Activated T-helper 9 cell treated with anti-CD3 and anti-CD28 coated beads, Interleukin-2, amount 50 U/mL, for 16 hours (primary cell): ENCODE measurements at places on chromosomes 5 and 9.

GRCh38 chr9:95791286-95791685 is 84.2 kb upstream of the ERCC6L2 start:
- no peak for DNase-seq

DNA sequence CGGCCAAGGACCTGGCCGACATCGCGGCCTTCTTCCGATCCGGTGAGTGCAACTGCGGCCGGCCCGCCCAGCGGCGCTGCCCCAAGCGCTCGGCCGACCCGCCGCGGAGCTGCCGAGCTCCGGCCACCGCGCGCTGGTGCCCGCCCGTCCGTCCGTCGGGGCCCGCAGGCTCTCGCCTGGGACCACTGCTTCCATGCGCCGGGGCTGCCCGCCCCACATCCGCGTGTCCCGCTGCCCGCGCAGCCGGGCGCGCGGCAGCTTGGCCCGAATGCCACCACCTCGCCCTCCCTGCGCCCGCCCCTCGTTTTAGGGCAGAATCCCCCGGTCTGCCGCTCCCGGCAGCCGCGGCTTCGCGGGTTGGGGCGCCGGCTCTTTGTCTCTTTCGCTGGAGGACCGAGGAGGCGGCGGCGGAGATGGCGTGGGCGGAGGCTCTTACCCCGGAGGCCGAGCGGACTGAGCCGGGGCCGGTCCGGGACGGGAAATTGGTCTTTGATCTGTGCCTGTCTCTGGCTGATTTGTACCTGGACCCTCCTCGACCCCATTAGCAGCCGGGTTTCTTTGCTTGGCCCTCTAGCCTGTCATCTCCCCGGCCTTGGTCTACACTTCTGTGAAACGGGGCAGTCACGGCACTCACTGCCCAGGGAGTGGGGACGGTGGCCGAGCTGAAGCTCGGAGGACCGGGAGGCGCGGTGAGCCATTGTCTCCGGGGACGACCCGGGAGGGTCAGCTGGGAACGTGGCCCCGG is 871 bp downstream of the TRIO start:
- peak; percentile 5 for DNase-seq

- DNase-seq = no peak
These were observed 16.4 kb downstream of the TRIP13 start for GRCh38 chr5:909086-909485.

DNA sequence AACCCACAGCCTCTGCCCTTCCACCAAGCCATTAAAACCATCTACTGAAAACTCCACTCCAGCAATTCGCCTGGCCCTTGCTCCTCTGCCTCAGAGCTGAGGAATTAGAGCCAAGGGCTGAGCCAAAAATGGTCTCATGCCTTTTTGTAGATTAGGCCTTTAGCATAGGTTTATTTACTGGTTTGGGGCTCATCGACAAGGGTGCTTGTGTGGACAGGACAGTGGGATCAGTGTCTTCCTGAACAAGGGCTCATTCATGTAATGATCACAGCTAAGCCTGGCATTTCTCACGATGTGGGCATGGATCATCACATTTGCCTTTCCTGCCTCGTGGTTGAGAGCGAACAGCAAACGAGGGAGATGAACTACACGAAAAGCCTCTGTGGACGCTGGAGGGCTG is 59.2 kb upstream of the PHF24 start:
- DNase-seq = no peak

- DNase-seq = no peak
These were observed 53.6 kb upstream of the FST start for GRCh38 chr5:53426878-53427277.

- no peak for DNase-seq
These were observed 170.8 kb downstream of the SGCD start for GRCh38 chr5:156497804-156498208.

DNA sequence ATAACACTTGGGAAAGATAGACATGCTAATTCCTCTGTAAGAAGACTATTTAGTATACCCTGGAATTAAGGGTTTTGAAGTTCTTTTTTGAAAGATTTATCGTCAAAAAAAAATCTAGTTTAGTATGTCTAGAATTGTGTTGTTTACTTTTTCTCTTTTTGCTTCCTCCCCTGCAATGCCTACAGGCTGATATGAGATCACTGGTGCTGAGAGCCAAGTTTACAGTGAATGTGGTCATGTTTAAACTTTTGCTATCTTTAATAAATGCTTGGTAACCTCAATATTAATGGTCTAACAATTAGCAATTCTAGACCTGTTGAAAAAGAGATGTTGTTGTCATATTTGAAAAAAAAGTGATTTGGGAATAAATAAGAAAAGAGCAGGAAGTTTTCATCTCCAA is 86.1 kb downstream of the CWC27 start:
- DNase-seq = no peak

DNA sequence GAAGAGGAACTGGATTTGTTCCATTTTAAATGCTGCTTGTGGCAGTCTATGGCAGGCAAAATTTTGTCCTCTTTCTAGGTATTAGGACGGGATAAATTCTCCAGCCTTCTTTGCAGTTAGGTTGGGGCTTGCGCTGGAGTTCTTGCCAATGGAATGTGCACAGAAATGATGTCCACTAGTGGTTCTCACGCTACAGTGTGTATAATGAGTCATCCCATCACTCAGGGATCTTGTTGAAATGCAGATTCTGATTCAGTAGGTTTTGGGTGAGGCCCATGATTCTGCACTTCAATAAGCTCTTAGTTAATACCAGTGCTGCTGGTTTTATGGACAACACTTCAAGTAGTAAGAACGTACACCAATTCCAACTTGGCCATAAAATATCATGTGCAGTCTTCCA is 317.6 kb upstream of the KLF4 start:
- no peak for DNase-seq

DNA sequence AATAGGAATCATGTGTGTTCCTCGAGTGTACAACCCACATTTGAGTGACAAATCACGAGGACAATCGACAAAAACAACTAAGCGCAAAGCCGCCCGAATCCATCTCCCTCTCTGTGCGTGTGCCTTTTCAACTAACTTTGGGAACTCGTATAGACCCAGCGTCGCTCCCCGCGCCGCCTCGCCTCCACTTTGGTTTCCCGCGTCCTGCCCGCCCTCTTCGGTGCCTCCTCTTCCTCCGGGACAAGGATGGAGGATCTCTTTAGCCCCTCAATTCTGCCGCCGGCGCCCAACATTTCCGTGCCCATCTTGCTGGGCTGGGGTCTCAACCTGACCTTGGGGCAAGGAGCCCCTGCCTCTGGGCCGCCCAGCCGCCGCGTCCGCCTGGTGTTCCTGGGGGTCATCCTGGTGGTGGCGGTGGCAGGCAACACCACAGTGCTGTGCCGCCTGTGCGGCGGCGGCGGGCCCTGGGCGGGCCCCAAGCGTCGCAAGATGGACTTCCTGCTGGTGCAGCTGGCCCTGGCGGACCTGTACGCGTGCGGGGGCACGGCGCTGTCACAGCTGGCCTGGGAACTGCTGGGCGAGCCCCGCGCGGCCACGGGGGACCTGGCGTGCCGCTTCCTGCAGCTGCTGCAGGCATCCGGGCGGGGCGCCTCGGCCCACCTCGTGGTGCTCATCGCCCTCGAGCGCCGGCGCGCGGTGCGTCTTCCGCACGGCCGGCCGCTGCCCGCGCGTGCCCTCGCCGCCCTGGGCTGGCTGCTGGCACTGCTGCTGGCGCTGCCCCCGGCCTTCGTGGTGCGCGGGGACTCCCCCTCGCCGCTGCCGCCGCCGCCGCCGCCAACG is at the start of gene GPR150:
TSS of gene GPR150 (plus strand) at position 58 of the 840 bp plus-strand sequence. CDS start at position 247, 189 bp downstream.
- peak; percentile 60 for DNase-seq

- no peak for DNase-seq
These were observed 125.7 kb downstream of the NIPBL start for GRCh38 chr5:37002176-37002751.

DNA sequence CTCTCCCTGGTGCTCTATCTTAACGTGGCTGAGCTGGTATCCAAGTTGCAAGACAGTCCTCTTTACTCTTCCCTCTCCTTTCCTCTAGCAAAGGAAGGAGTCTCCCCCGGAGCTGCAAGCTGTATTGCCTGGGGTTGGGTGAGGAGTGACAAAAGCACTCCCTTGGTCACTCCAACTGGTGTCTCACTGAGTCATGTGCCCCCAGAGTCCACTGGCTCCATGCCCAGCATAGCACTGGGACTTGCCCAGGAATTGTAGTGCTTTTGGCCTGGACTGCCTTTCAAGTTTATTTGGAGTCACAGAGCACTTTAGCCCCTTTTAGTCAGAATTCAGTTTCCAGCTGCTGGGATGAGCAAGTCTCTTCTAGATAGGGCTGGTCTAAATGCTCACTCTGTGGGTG is 82.6 kb upstream of the FST start:
- DNase-seq = no peak

DNA sequence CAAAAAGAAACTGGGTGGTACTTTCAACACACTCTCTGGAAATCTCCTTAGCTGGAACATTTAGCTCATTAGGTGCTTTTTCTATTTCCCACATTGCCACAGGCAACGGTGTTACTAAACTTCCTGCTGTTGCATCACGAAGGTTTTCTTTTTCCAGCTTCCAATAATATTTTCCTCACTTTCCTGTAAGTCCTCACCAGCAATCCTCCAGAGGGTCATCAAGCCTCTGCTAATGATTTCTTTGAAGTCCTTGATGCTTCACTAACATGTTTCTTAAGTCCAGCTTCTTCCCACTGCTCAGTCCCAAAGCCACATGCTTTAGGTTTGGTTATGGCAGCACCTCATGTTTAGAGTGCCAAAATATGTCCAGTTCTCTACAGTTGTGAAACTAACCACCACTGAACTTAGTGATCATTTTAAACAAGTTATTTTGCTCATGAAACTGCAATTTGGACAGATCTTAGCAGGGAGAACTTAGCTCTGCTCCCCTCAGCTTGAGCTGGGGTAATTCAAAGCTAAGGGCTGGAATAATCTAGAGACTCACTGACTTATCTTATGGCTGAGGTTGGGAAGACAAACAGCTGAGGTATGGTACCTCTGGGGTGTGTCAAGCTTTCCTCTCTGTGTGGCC is 39.9 kb upstream of the RETREG1 start:
- no peak for DNase-seq

DNA sequence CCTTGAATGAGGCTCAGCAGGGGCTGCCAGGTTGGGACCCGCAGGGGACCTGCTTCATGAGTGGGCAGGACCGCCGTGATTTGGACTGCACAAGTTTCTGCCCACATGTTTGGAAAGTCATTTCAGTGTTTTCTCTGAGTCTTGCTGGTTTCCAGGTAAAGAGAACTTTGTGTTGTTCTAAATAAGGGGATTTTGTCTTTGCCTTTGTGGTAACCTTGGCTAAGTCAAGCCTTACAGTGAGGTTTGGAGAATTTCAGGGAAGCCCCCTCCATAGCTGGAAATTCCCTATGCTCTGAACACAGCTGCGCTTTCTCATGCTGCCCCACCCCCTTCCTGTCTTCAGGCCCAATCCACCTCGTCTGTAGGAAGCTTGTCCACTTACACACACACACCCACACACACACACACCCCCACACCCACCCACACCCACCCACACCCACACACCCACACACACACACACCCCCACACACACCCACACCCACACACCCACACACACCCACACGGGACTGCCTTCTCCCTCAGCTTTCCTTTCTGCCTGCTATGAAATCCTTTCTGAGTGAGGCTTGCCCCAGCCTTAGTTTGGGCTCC is 270.1 kb downstream of the HSPA4 start:
- DNase-seq = no peak

- no peak for DNase-seq
These were observed 290.8 kb downstream of the TRPM3 start for GRCh38 chr9:70830618-70831017.

DNA sequence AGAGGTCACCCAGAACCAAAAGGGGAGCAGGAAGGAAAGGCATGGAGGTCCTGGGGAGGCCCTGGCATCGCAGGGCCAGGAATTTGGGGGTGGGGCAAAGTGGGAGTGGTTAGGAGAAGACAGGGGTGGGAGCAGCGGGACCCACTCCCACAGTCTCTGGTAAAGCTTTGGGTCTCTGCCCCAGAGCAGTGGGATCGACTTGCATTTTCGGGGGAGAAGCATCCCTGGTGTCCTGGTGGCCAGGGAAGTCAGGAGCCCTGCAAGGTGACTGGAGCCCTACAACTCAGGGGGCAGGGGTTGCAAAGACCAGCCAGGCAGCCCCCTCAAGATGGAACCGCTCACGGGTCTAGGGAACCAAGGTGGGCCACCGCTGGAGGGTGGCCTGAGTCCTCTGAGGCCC is 22.4 kb upstream of the GTF3C5 start:
- DNase-seq = no peak

GRCh38 chr9:21966140-21966851 is 27.9 kb downstream of the CDKN2A start:
- DNase-seq = no peak

DNA sequence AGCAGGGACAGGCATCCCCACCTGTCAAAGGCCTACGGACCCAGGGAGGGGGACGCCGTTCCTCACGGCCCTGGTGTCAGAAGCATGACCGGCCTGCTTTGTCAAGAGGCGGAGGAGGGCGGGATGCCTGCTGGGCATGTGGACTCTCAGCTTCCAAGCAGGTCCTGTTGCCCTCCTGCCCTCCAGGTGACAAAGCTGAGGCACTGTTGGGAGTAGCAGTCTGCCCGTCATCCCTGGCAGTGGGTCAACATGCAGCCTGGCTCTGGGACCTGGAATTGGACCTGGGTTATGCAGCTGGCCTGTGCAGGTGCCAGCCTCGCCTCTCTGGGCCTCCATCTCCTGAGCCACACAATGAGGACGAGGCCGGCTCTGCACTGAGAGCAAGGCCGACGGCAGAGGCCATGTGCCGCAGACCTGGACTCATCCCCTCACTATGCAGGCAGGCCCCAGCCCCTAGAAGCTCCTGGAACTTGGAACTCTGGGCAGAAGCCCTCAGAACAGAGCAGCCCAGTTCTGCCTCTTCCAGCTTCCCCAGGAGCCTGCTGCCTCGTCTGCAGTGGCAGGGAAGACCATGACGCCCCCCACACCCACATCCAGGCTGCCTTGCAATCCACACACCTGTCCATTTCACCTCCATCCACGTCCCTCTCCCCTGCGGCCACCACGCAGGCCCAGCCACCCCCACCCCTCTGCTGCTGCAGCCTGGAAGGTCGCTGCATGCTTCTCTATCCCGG is 20.8 kb upstream of the FCN1 start:
- DNase-seq = no peak

DNA sequence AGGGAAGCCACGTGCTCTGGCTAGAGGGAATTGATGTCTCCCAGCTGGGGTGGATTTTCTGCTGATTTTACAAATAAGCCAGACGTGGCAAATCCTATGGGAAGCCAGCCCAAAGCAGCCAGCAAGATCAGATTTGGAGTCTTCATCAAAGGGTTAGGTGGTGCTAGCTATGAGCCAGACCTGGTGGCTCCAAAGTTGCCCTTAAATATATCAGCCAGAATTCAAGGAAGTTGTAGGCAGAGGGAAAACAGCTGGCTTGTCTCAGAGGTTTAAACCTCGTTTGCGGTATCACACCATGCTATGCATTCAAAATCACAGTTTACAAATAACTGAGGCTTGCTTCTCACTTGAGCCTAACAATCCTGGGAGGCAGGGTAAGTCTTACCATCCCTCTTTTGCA is 313.2 kb downstream of the MLLT3 start:
- DNase-seq = no peak

GRCh38 chr9:96031366-96031824 is 155.9 kb downstream of the ERCC6L2 start:
- no peak for DNase-seq

GRCh38 chr9:92275541-92275940 is 18.0 kb downstream of the IARS1 start:
- DNase-seq = no peak

GRCh38 chr9:130137081-130137640 is 35.0 kb upstream of the NCS1 start:
- DNase-seq = no peak

- no peak for DNase-seq
These were observed 20.0 kb upstream of the PCAT7 start for GRCh38 chr9:94534901-94535300.

- no peak for DNase-seq
These were observed 202.7 kb upstream of the NR3C1 start for GRCh38 chr5:143606043-143606752.
